ENCODE measurements at places on chromosomes 1 and 21.

DNA sequence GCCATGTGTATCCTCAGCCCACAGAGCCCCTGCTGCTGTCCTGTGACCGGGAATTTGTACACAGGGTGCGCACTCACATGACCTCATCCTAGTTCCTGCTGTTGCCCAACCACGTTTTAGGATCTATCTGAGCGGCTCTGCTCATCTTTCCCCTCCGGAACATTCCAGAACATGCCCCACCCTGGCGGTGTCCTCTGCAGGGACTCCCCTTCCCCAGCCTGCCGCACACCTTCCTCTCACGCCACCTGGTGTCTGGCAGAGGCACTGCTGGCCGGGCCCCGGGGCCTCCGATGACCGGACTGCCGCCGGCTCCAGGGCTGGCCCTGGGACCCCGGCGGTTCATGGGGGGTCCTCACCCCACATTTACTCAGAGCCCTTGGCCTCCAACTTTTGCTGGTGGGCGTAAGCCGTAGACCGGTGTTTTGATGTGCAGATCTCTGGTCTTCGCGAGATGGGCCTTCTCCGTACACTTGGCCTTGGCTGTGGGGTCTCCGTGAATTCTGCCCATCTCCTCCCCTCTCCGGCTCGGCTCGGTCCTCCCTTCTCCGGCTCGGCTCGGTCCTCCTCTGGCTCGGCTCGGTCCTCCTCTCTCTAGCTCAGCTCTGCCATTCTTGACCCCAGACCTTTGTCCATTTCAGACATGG is 29.5 kb downstream of the ARHGEF16 start:
- DNase-seq = peak; percentile 81

- no peak for DNase-seq
Measured at GRCh38 chr1:225412321-225412720, 15.5 kb downstream of the LBR start.

GRCh38 chr1:227124473-227124872 is 184.4 kb downstream of the COQ8A start:
- DNase-seq = no peak

DNA sequence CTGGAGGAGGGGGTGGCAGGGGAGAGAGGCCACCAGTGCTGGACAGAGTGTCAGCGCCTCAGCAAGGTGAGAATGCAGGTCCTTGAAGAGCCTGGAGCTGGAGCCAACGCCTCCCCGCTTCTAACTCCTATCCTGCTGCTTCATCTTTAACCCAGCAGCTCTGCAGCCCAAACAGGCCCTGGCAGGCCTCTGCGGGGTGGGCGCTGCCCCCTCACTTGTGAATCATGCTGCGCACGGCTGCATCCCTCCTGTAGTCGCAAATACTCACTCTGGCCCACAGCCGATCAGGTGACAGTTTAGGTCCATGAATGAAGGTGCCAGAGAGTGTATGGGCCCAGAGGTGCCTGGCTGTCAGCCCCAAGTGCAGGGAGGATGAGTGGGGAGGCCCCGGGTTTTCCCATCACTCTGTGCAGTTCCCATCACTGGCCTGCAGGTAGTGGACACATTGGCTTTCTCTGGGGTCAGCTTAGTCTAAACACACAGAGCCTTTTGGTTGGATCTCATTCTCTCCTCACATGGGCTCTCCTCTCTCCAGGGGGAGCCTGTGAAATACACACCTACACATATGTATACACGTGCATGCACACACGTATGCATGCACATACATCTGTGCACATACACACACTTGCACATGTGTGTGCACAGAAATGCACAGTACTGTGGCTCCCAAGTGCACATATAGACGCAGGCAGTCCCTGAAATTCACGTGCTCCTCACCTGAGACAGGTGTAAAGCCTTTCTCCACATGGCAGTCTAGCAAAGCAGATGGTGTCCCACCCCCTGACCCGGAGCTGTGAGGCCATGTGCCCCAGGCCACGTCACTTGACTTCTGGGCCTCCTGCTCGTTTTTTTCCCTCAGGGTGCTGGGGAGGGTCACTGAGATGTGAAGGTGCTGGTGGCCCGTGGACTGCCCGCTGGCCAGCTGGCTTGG is 52.0 kb downstream of the TRIM11 start:
- no peak for DNase-seq

DNA sequence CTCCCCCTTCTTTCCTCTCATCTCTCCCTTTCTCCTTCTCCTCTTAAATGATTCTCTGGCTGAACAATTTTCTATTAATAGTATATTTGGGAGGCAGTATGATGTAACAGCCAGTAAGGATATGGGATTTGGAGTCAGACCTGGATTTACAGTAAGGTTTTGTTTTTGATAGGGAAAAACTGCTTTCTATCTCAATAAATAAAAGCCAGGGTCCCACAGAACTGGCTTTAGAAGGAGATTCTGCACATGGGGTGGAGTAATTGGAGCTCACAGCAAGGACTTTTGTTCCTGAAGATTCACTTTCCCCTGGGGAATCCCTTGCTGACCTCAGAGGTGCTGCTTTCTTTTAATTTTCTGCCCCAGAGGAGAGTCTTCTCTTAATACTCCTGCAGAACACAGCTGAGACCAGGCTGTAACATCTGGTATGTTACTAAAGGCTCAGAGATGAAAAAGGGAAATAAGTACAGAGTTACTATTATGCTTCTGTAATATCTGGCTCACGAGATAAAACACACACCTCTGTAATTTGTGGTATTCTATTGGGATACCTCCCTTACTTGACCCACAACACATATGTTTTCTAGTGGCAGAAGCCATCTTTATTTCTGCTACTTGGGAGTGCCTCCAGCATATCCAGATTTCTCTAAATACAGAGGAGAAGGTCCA is 13.4 kb downstream of the EPB41 start:
- no peak for DNase-seq

GRCh38 chr1:183328371-183328770 is 89.8 kb downstream of the NMNAT2 start:
- DNase-seq = no peak
